NCI-H146 (cell line): ENCODE measurements at places on chromosomes 16 and 17.

- no peak for DNase-seq
Observed at GRCh38 chr17:34725725-34726124, 146.3 kb downstream of the TMEM132E start.

- no peak for DNase-seq
Observed at GRCh38 chr16:55330781-55331647, 7.0 kb downstream of the IRX6 start.

DNA sequence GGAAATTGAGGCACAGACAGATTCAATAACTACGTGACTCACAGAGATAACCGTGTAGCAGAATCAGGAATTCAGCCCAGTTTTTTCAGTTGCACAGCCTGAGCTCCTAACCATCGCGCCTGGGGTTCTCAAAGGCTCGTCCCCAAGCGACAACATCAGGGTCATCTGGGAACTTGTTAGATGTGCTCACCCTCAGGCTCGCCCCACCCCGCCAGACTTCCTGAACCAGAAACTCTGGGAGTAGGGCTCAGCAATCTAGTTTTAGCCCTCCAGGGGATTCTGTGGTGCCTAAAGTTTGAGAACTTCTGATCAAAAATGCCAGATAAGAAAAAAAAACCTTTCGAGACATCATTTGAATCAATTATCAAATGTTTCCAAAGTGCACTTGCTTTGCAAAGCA is 559.8 kb downstream of the WWOX start:
- peak; percentile 72 for DNase-seq

GRCh38 chr17:64001763-64002529 is 3.8 kb downstream of the PRR29 start:
- DNase-seq = no peak
